KBM-7 (cell line): ENCODE measurements at places on chromosomes 6 and 20.

DNA sequence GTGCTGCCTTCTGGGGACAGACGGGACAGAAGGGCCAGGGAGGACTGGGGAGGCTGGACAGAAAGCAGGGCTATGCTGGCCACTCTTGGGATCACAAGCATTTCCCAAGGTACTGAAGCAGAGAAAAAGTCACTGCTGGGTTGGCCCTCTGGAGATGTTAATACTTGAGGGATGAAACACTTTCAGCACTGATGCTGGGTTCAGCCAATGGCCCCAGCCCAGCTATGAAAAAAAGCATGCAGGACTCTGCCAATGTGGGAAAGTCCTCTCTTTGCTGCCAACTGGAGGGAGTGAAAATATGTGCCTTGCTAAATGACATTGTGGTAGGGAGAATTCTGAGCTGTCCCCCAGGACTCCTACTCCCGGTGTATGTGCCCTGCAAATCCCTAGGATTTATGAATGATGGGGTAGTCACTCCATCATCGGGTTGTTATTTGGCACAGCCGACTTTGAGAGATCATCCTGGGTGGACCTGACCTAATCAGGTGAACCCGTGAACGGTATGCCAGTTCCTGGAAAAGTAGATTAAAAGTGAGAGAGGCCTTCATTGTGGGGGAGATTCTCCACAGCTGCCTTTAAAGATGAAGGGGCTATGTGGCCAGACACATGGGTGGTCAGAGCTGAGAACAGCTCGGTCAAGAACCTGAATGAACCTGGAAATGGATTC lies 119.9 kb upstream of the TRAF3IP2 start:
- DNase-seq = no peak

DNA sequence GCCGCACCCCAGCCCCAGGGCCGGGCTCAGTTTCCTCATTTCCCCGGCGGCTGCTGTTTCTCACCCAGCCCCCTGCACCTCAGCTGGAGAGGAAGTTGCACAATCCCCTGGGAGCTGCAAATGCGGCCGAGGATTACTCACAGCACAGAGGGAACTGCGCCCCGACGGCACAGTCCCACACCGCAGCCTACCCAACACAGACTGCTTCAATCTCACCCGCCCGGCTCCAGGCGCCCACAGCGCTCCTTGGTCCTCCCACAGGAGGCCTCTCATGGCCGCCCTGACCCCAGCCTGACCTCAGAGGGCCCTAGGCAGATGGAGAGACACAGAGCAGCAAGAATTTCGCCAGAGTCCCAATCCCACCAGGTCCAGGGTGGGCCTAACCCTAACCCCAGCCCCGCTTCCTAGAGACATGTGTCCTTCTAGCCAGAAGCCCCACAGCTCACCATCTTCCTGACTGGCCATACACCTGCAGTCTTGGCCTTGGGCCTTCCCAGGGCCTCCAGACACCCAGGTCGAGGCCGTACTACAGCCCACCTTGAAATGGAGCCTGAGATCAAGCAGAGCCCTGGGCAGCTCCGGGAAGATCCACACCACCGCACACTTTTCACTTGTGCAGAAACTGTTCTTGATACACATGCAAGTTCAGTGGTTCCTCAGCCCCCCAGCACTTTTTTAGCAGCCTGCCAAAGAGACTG lies 11.7 kb downstream of the TFEB start:
- peak; percentile 94 for DNase-seq

- peak; percentile 54 for DNase-seq
These were observed 296.8 kb downstream of the UTRN start for GRCh38 chr6:144581812-144582537.

DNA sequence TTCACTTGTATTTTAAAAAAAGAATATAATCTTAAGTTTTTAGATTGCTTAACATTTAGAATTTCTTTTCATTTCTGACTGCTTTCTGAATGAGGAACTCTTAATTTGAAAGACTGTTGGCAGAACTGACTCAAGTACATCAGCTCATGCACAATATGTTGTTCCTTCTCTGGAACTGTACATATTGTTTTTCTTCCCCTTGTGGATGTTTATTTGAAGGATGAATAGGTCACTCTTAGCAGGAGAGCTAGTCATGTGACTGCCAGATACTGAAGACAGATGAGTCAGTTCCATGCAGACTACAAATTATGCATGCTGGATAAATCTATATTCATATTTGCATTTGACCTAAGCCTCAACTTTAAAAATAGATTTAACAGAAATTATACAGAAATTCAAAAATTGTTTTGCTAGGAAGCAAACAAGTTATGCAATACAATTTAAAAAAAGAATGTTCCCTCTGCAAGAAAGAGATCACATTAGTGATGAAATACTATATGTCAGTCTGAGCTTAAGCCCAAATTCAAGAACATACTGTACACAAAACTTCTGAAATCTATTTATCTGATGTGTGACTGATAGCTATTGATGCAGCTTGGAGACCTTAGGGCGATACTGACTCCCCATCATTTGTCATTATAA lies 1274.9 kb upstream of the GJE1 start:
- DNase-seq = peak; percentile 32

DNA sequence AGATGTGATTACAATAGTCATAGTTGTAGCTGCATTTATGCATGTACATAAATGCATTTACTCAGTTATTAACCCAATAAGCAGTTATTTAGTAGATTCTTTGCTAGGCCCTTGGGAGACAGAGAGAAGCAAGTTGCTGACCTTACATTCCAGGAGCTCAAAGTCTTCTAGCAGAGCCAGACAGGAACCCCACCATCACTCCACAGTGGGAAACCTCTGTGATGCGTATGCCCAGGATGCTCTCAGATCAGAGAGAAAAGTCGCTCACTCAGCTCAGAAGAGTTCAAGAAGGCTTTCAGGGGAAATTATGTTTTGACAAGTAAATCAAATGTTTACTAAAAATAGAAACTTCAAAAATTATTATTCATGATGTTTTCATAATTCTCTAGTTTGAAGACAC lies 146.3 kb upstream of the EXOC2 start:
- DNase-seq = no peak

DNA sequence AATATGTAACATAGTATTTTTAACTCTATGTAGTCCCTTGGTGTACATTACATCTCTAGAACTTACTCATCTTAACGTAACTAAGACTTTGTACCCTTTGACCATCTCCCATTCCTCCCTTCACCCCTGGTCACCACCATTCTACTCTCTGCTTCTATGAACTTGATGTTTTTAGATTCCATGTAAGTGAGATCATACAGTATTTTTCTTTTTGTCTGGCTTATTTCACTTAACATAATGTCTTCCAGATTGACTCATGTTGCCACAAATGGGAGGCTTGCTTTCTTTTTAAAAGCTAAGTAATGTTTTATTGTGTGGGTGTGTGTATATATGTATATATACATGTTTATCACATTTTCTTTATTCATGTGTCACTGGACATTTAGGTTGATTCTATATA lies 55.8 kb downstream of the TMEM200A start:
- no peak for DNase-seq

DNA sequence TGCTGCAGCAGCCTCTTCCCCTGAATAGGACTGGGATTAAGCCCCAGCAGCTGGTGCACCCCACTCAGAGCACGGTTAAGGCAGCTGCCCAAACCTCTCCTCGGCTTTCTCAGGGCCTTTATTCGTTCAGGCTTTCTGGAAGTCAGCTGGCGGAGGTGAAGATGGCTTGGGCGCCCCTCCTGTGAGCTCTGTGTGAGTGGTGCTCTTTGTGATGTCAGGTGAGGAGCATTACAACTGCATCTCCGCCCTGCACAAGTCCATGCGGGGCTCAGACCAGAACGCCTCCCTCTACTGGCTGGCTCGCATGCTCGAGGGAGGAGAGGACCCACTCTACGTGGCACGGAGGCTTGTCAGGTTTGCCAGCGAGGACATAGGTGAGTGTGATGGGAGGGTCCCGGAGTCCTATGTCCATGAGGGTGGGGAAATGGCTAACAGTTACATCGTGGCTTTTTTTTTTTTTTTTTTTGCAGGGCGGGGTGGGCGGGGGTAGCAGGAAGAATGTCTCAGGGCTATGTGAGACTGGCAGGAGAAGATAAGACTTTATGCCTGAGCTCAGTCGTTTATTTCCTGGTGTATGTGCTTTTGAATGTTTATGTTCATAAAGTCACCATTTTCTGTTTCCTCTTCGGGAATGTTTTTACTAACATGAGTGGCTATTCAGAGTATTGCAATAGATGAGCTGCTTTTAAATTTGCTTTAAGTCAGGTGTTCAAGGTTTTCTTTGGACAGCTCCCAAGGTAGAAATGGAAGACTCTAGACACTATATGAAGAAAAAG lies 18.2 kb downstream of the WRNIP1 start:
- no peak for DNase-seq

GRCh38 chr20:24627291-24627690 lies 157.9 kb downstream of the SYNDIG1 start:
- no peak for DNase-seq

DNA sequence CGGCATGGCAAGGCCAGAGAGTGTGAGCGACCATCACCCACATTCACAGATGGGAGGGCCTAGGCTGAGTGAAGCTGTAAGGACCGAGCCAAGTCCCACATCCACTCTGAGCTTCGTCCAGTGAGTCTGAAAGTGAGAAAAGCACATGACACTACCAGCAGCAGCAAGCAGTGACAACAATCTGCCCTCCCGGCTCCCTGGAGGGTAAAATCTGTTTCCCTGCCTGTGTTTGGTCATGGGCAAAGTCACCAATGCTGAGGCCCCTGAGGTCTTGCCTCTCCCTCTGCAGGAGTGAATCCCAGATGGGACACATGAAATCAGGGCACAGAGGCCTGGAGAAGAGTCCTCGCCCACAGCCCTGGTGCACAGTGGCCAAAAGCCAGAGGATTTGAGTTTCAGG lies 6.4 kb upstream of the CST7 start:
- no peak for DNase-seq

GRCh38 chr20:6886065-6886729 lies 118.7 kb downstream of the BMP2 start:
- DNase-seq = no peak

- peak; percentile 51 for DNase-seq
These were observed 134.0 kb upstream of the ARMC2 start for GRCh38 chr6:108714101-108714765.

GRCh38 chr6:20808924-20809323 lies 274.7 kb downstream of the CDKAL1 start:
- DNase-seq = no peak

- no peak for DNase-seq
These were observed 18.7 kb downstream of the HCK start for GRCh38 chr20:32070690-32071213.

DNA sequence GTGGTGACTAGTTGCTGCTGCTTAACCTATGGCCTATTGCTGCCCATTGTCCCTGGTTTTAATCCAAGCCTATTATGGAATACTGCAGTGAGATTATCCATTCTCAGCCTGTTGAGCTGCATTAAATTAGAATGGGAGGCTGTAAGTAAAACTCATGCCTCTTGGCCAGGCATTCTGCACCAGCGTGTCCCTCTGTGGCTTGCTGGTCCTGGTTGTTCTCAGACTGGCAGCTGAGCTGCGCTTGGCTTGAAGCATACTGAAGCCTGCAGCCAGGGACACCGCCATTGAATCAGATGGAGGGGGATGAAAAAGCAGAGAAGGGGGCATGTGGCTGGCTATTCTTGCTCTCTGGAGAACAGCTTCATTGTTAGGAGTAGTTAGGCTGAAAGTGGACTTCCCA lies 15.6 kb downstream of the LRRN4 start:
- no peak for DNase-seq

DNA sequence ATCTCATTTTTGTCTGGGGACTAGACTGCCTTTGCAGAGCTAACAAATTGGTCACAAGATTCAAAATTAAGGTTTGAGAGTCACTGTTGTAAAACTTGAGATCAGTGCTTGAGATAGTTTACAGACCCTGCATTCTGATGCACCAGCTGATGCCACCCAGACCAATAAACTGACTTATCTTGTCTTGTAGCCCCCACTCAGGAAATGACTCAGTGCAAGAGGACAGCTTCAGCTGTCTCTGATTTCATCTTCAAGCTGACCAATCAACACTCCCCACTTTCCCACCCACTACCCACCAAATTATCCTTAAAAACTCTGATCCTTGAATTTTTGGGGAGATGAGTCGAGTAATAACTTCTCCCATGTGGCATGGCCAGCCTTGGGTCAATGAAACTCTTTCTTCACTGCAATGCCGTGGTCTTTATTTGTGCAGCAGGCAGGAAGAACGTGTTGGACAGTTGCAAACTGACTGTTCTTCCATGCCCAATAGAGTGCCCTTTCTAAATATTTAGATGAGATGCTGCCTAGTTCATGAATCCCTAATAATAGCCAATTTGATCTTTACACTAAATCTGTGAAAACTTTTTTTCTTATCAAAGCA lies 48.3 kb upstream of the PROKR2 start:
- no peak for DNase-seq

DNA sequence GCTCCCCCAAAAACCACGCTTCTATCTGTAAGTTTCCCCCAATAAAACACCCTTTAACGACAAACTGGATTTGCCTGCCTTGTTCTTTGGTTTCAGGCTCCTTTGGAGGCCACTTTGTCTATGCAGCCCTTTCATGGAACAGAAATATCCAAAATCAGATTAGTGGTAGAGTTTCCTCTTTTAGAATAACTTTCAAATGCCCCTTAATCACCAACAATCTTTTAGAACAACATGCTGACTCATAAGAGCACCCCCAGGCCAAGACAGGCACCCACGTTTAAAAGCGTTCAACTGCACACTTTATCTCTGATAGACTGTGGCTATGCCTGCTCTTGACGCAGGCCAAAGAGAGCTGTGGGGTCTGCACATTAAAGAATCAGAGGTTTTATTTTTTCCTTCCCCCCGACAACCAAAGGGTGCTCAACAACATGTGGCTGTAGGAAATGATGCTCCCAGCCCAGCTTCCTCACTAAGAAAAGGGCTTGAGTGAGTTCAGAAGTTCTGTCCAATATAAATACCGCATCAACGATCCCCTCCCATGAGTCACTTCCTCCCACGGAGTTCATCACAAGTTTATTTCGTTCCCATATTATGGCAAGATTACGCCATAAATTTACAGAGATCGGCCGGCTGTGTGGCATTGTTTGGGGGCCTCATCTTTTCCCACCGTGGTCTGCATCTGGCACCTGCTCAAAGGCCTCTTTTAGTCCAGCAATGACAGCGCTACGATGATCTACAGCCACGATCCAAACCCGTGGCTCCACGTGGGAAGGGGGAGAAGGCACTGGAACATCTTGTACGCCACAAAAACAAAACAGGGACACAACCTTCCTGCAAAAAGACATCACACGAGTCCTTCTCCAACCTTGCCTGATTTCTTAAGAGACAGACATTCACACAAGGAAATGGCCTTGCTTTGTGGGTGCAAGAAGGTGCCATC lies 88.8 kb upstream of the NFATC2 start:
- peak; percentile 86 for DNase-seq

- DNase-seq = peak; percentile 14
These were observed 2.6 kb upstream of the BPIFB4 start for GRCh38 chr20:33076662-33077372.
